ENCODE measurements at places on chromosomes 6 and 20.
A peak's percentile ranks its signal among the peaks of the same experiment; 100 is the strongest.

DNA sequence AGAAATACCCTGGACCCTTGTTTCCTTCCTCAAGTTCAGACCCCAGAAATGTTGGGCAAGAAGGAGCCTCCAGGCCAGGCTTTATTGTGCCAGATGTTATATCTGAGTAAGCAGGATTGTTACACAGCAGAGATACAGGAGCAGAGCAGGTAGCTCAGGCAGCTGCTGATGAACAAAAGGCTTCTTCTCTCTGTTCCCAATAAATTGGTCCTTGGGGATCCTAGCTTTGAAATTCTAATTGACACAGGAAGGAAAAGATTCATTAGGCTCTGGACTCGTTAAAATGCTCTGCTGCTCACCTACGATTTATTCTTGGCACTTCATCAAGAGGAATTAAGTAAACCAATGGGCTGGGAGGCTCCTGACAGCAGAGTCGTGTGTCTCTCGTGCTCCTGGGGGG is 54.2 kb downstream of the RALY start:
- DNase-seq: no peak
- H3K36me3 ChIP-seq: no peaks in the 10 kb centered on the region
- no peak overlapping the region for H3K27ac ChIP-seq
- no peak overlapping the region for H3K4me3 ChIP-seq
- peaks cover 22% of the 10 kb centered on the region for H3K4me1 ChIP-seq

DNA sequence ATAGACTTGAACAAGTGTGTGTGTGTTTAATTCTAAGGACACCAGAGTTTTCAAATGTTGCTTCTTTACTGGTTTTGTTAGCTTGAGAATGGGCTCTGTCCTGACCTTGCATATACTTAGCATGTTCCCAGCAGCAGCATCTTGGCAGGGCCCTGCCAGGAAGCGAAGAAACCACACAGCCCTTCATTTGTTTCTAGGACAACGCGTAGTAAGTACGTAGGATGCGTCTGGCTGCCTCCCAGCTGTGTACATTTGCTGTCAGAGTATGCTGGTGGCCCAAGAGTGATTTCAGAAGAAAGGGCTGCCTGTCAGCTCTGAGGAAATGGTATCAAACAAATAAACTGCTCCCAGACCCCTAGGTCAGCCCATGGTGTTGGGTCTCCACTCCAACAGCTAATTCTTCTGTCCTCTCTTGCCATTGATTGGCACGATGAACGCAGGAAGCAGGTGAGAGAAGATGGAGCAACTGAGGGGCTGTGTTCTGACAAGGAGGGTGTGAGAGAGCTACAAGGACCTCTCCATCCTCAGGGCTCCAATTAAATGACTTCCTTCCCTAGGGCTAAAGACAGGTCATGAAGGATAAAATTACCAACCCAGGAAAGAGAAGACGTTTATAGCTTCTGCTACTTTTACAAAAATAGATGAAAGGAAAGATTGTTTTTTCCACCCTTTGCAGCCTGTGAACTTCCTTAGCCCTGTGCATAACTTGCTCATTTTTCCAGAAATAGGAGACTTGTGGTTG is 55.9 kb upstream of the HDDC2 start:
- H3K27ac ChIP-seq: no peak overlapping the region
- H3K4me3 ChIP-seq: no peak overlapping the region
- H3K36me3 ChIP-seq: no peaks in the 10 kb centered on the region
- DNase-seq: no peak
- H3K4me1 ChIP-seq: peaks cover 3% of the 10 kb centered on the region

- peaks cover 5% of the 10 kb centered on the region for H3K27me3 ChIP-seq
- no peak for DNase-seq
- H3K4me1 ChIP-seq: no peaks in the 10 kb centered on the region
These were observed 2.2 kb downstream of the C20orf173 start for GRCh38 chr20:35527122-35527769.

GRCh38 chr6:139475241-139475640 is 100.8 kb upstream of the CITED2 start:
- H3K36me3 ChIP-seq: no peaks in the 10 kb centered on the region
- peaks cover 8% of the 10 kb centered on the region for H3K27me3 ChIP-seq
- DNase-seq: no peak
- no peak overlapping the region for H3K27ac ChIP-seq
- no peaks in the 10 kb centered on the region for H3K4me1 ChIP-seq

GRCh38 chr6:167764713-167765479 is 61.8 kb upstream of the AFDN start:
- no peaks in the 10 kb centered on the region for H3K4me1 ChIP-seq
- H3K36me3 ChIP-seq: no peaks in the 10 kb centered on the region
- H3K4me3 ChIP-seq: no peak overlapping the region
- DNase-seq: no peak
- no peak overlapping the region for H3K27ac ChIP-seq
- peaks cover 4% of the 10 kb centered on the region for H3K27me3 ChIP-seq

DNA sequence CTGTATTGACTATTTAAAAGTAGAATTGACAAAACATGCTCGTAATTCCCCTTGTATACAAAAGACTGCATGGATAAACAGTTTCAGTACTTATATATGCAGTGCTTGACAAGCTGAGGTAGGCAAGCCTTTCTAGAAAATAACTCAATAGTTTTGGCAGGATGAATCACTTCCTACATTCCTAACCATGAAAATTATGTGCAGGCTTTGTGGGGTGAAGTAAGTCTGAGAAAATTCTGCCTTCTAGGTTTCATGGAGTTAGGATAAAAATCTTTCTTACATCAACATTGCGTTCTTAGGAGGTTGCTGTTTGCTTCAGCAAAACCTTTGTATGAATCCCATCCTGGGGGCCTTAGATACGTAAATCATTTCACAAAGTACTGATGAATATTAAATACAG is 801.4 kb upstream of the EYS start:
- H3K4me3 ChIP-seq: no peak overlapping the region
- H3K36me3 ChIP-seq: no peaks in the 10 kb centered on the region
- DNase-seq: no peak

GRCh38 chr6:21953831-21954801 is 342.7 kb downstream of the PRL start:
- no peak overlapping the region for H3K27ac ChIP-seq
- no peak overlapping the region for H3K4me3 ChIP-seq
- peaks cover 1% of the 10 kb centered on the region for H3K27me3 ChIP-seq
- no peaks in the 10 kb centered on the region for H3K36me3 ChIP-seq

- H3K4me3 ChIP-seq: no peak overlapping the region
- H3K27ac ChIP-seq: peak overlapping the region; percentile 31
- no peaks in the 10 kb centered on the region for H3K27me3 ChIP-seq
These were observed 38.8 kb downstream of the EZR start for GRCh38 chr6:158780246-158780884.

- no peak overlapping the region for H3K27ac ChIP-seq
- H3K27me3 ChIP-seq: peaks cover 12% of the 10 kb centered on the region
- H3K36me3 ChIP-seq: no peaks in the 10 kb centered on the region
- no peak for DNase-seq
- no peak overlapping the region for H3K4me3 ChIP-seq
These were observed 43.5 kb downstream of the OR2B6 start for GRCh38 chr6:28000351-28001045.

DNA sequence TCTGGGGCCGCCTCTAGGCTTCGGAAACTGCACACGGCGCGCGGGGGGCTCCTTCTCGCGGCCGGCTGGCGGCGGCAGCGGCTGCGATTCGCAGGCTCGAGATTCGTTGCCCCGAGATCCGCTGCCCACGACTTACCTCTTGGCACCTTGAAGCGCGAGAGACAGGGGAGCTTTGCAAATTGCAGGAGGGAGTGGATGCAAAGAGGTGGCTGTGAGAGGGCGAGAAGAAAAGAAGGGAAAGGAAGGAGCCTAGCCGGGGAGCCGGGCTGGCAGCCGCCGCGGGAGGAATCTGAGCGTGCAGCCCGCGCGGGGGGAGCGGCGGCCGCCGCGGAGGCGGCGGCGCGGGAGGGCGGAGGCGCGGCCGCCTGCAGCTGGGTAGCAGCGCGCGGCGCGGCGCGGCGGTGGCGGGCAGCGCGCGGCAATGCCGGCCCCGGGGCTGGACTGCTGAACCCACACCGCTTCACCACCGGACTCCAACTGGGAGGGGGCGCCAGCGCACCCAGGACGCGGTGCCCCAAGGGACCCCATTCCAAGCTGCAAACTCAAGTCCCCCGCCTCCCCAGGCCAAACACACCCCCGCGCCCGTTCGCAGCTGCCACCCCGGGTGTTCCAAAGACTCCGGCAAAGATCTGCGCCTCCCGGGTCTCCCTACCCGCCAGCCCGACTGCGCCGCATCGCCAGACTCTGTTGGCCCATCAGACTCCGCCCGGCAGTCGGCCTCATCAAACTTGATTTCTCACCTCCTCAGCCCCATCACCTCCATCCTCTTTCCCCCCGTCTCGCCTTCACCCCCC is 44.2 kb upstream of the SUPT3H start:
- H3K36me3 ChIP-seq: peaks cover 2% of the 10 kb centered on the region
- H3K4me3 ChIP-seq: peak overlapping the region; percentile 97
- peak overlapping the region; percentile 94 for H3K27ac ChIP-seq
- H3K27me3 ChIP-seq: peaks cover 26% of the 10 kb centered on the region
- DNase-seq: peak; percentile 37
- H3K4me1 ChIP-seq: peaks cover 38% of the 10 kb centered on the region

DNA sequence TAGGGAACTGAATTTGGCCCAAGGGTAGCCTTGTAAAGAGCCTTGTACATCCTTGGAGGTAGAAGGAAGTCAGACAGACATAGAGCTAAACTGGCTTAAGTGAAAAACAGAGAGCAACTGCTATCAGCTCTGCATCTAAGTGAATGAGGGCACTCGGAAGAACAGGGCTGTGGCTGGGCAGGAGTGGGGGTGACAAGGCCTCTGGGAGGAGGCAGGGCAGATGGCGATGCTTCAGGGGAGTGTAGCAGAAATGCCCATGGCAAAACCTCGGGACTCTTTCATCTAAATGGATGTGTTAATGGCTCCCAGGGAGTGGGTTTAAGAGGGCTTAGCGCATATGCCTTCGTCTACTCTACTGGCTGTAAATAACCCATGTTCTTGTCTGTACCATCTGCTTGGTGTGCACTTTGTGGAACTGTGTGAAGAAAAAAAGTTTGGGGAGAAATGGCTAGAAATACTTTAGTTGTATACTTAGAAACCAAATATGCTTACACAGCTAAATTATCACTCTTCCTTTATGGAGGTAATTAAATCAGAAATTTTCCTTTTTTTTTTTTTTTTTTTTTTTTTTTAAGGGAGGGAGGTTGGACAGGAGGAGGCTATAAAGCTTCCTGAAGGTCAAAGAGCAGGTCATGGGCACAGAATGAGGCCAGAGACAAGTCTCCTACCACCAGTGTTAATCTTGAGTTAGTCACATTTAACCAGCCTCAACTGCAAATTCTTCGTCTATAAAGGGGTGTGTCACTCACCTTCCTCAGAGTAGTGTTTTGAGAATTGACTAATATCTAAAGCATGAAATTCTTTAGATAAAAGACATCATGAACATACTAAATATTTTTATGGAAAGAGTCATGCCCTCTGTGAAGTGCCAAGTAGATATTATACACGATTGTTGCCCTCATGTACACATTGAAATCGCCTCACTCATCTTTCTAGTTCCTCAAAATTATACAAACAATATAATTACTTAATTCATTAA is 60.9 kb downstream of the FYN start:
- peak overlapping the region; percentile 32 for H3K4me3 ChIP-seq
- H3K27ac ChIP-seq: peak overlapping the region; percentile 95
- peaks cover 56% of the 10 kb centered on the region for H3K36me3 ChIP-seq

DNA sequence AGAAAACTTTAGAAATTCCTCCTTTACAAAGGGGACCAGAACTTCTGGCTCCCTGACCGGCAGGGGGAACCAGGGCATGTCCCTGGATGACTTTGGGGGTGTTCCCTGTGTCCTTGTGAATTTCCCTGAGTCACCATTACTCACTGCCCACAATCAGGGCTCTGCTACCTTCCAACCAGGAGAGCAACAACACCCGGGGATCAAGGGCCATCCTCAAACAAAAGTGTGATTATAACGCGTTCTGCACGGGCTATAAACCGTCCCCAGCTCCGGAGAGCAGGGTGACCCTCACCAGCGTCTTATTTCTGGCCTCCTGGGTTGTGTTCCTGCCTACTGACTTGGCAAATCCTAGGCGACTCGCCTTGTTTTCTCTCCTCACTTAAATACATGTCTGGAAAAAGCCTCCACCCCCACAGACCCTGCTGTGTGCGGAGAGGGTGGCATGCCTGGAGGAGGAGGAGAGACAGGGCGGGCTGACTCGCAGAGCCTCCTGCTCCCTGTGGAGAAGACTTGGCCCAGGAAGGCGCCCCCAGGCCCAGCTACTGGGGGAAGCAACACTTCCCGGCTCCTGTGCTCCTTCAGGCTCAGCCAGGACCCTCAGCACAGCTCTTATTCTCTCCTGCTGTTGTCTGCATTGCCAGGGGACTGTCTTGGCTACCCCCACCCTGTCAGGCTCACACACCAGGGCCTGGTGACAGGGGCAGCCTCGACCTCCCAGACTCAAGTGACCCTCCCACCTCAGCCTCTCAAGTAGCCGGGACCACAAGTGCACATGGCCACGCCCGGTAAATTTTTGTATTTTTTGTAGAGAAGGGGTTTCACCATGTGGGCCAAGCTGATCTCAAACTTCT is 54.1 kb downstream of the FGD2 start:
- peaks cover 2% of the 10 kb centered on the region for H3K27me3 ChIP-seq
- H3K36me3 ChIP-seq: peaks cover 4% of the 10 kb centered on the region
- H3K4me3 ChIP-seq: no peak overlapping the region
- peak overlapping the region; percentile 8 for H3K27ac ChIP-seq

DNA sequence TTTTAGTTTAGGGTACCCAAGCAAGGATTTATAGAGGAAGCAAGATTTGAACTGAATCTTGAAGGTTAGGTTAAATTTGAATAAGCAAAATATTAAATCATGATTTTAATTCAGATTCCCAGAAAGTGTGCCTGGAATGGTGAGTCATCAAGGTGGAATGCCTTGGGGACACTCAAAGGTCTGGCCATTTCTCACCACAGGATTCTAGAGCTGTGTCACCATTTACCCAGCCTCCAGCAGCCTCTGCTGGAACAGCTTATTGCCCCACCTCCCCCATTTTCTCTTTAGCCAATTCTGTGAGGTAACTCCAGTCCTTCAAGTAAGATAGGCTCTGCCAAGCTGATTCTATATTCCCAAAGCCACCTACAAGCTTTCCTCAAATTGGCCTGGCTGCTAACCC is 181.4 kb downstream of the SIM1 start:
- peaks cover 2% of the 10 kb centered on the region for H3K27me3 ChIP-seq
- H3K4me1 ChIP-seq: no peaks in the 10 kb centered on the region
- no peak overlapping the region for H3K4me3 ChIP-seq
- no peaks in the 10 kb centered on the region for H3K36me3 ChIP-seq
